ENCODE measurements at places on chromosomes 7 and 10.

GRCh38 chr7:140542228-140542603, 62.9 kb upstream of the MKRN1 start:
- DNase-seq = no peak

GRCh38 chr10:17379151-17379690, 75.2 kb downstream of the ST8SIA6 start:
- DNase-seq = no peak

DNA sequence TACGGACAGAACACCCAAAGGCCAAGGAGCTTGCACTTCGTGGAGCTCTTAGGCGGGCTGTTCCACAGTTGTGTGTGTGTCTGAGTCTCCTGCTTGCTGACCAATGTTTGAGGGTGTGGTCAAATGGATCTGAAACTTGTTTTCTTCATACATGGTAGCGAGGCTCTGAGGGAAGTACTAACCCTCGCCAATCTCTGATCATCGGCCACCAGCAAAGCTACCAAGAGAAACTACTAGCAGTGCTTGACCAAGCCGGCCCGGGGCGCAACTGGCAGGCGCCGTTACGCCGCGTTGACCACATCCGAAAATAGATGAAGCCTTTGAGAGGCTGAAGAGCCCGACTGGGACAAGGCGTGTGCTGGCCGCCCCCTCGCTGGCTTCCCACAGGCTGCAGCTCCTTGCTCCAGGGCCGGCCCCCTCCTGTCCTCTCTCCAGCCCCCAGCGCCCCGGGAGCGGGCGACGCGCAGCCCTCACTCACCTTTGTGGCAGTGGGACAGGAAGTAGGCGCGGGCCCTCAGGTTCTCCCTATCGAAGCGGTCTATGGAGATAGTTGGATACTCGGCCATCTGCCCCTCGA, 384 bp downstream of the DCLRE1C start:
- DNase-seq = peak; percentile 22

DNA sequence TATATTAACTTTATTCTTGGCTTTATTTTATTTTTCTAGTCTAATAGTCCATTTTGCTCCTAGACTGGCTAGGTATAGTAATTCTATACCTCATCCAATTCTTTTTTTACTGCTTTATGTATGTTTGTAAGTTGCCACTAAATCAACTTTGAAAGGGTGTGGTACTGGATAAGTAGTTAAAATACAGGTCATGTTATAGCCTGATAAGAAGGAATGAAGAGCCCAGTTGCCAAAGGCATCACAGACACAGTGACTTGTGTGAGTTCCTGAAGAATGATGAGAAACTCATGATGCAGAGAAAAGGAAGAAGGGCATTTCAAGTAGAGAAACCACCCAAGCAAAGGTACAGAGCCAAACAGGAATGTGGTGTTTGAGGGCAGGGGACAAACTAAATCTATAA, 27.3 kb downstream of the NAPEPLD start:
- no peak for DNase-seq

DNA sequence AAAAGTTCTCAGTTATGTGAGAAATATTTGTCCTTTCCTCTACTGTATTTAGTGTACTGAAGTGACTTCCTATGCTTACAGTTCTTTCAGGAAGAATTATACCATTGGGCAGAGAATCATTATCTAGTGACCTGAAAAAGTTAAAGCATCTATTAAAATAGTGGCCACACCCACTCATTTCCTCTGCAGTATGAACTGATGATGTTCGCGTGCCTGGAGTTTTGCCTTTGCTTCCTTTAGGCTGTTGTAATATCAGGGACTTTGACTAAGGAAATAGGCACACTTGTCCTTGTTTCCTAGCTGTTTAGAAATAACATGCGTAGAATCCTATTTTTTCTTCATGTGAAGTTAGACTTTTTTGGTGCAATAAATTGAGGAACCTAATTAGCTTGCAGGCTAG, 100.7 kb downstream of the ZMYND11 start:
- DNase-seq = no peak

DNA sequence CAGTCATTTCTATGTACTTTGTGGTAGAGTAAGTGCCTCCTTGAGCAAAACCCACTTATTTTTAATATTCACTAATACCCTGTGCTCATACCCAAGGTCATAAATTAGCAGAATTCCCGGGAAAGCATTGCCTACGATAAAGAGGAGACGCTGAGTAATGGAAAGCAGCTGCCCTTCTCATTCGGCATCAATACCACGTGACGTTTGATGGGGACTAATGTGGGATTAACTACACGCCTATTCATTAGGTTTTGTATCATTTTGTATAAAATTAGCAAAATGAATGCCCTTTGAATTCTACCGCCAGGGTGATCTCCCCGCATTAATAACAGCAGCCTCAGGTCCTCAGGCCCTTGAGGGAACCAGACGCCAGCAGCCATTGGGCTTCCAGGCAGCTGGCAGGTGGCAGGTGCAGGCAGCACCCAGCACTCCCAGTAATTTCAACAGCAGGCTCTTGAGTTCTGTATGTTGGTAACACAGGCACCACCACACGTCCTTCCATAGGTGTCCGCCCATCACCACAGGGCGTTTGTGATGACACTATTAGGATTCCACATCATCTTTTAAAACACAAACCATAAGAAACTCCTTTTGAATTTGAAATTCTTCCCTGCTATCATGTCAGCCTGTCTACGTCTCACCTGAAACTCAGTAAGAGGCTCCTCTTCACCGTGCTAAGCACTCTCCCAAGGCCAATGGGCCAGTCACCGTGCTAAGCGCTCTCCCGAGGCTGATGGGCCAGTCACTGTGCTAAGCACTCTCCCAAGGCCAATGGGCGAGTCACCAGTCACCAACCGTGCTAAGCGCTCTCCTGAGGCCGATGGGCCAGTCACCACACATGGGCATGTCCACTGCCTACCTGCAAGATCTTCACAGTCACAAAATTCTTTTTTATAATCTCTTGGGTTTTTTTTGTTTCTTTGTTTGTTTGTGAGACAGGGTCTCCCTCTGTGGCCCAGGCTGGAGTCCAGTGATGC, 509.4 kb downstream of the PTPRN2 start:
- no peak for DNase-seq

DNA sequence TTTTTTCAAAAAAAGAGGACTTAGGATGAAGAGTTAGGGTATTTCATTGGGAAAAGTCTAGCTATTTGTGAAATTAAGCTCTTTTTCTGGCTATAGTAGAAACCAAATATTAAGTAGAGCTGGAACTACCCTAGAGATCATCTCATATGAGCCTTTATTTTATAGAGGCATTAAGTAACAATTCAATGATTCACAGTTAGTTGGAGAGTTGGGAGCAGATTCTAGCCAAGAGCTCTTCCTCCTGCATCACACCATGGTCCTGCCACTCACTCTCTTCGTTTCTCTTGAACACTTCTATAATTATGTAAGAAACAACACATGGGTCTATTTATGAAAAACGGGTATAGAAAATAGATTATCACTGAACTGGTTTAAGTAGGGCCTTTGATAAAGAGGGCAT, 76.1 kb upstream of the ANK3 start:
- no peak for DNase-seq

- DNase-seq = no peak
Measured at GRCh38 chr10:69451209-69451783, at the start of gene TSPAN15. Gene TSPAN15, plus strand, starts transcription at chr10:69451465. Its CDS starts 130 bp downstream, at chr10:69451595.

GRCh38 chr10:20949967-20950366, 52.9 kb upstream of the NEBL start:
- no peak for DNase-seq

- no peak for DNase-seq
Measured at GRCh38 chr7:158076656-158077055, 511.0 kb downstream of the PTPRN2 start.

GRCh38 chr7:85081392-85081791, 105.5 kb downstream of the SEMA3D start:
- no peak for DNase-seq

DNA sequence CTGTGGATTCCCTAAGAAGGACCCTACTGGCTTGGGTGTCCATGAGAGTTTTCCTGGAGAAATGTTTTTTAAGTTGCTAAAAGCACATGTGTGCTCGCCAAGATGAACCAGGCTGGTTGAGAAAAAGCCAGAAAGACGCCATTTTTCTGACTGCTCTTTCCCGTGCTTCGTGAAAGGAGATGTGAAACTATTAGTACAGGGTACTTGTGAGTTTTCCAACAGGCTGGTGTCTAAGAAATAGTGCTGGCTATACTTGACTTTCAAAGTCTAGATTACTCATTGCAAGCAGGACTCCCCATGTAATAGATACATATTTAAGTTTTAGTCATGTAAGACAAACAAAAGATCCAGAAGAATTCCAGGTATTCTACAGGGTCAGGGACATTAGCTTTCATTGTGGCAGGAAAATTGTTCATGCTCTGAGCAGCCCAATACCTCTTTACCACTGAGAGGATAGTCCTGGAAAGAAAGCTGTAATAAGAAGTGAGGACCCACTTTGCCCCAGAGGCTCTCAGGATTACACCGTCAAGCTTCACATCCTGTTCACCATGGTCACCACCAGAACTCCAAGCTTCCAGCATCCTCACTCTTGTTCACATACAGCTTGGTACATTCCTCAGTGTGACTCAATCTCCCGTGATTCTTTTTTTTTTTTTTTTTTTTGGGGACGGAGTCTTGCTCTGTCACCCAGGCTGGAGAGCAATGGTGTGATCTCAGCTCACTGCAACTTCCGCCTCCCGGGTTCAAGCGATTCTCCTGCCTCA, 43.8 kb upstream of the ICA1 start:
- no peak for DNase-seq

DNA sequence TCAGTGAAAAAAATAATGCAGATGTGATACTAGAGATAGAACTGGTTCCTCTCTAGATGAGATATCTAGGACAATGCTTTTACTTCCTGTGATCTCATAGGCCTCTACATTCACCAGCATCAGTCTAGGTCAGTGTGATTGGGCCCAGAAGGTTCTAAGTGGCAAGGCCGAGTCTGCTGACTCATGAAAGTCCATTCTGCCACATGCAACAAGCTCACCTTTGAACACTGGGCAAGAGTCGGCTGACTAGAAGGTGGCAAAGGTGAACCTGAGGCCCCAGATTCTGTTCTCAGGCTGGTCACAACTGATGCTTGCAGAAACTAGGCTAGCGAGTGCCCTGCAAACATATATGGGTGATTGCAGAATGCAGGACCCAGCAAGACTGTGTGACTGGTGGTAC, 105.7 kb upstream of the PLXNA4 start:
- no peak for DNase-seq

GRCh38 chr10:2885288-2886278, 181.8 kb upstream of the PFKP start:
- no peak for DNase-seq

- peak; percentile 45 for DNase-seq
Measured at GRCh38 chr10:79081353-79082034, 12.7 kb downstream of the ZMIZ1 start.

- no peak for DNase-seq
Measured at GRCh38 chr7:90923541-90923997, 327.4 kb downstream of the CDK14 start.

DNA sequence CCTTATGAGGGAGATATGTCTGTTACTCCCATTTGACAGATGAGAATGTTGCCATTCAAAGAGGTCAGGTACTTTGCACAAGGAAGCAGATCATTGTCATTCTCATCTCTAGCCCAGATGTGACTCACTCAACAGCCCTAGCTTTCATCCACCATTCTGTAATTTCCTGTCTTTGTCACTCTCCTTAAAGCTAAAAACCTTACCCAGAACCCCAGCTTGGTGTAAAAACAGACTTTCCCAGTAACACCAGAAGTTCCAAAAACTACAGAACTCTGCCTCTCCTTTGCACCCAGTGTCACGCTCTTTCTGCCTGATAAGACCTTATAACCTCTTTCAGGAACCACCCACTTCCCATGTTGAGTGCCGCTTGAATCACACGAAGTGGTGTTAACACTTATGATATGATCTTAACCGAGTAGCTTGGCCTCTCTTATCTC, 89.1 kb upstream of the SP4 start:
- no peak for DNase-seq

- peak; percentile 72 for DNase-seq
Measured at GRCh38 chr10:52801947-52802346, 29.4 kb upstream of the MBL2 start.

GRCh38 chr10:31832261-31832660, 96.4 kb downstream of the ARHGAP12 start:
- no peak for DNase-seq

DNA sequence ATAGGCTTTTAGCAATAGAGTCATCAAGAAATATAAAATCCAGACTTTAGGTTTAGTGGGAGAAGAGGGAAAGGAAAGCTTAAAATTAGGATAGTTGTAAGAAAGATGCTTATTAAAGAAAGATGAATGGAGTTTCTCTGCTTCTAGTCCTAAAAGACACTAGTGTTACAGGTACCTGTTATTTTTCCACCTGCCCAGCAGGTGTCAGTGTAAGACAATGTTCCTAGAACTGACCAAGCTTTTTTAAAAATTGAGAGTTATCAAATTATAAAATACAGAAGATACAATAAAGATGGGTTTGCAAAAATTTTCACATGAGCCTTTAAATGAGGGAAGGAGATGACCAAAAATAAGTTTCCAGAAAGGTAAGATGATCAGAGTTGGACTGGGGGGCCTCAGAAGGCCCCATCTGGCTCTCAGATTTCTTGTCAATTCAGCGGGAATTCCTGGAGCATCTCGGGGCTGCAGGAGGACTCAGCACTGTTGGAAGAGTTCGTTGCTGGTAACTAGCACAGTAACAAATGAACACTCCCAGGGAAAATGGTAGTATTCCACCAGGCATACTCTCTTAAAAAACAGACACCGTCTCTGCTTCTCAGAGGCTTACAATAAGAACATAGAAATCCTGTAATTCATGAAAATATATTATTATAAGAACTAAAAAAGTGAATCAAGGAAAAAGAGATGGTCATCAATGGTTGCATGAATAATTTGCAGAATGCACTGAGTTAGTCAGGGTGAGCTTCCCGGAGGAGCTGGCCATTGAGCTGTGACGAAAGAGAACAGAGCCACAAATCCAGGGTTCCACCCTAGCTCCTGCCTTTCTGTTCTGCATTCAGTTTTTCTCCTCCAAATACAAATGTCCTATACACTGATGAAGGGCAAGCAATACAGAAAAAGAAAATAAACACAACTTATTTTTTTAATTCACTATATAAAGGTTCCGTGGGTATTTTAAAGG, 71.8 kb upstream of the PIK3CG start:
- no peak for DNase-seq

DNA sequence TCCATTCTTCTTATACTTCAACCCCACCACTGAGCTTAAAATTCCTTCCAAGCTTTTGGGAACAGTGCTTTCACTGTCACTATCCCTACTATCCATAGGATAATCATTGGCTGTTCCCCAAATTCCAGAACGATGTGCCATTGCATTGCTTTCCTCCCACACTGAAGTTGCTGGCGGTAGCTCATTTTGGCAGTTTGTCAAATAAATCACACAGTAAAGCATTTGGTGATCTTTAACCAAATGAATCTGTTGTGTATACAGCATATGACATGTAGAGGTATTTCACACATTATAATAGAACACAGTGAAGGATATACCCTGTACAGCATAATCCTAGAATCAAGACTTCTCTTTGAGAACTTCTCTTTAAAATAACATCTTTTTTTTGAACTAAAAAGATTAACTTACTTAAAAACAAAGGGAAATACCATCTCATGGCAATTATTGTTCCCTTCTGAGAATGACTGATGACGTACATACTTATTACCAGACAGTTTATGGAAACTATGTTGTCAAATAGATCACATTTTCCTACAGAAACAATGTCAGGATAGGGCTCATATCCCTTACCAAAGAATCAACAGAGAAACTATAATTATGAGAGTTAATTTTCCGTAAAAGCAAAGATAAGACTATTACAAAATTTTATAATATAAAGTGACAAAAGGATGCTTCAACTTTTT, 93.6 kb downstream of the CTNNA3 start:
- DNase-seq = peak; percentile 86

- no peak for DNase-seq
Measured at GRCh38 chr7:12570168-12570533, 369 bp upstream of the SCIN start.

- peak; percentile 4 for DNase-seq
Measured at GRCh38 chr10:78407009-78407711, 373.5 kb downstream of the RPS24 start.
